ENCODE measurements at places on chromosomes 6 and 20. TPM values are rescaled to one million over a fixed set of nuclear protein-coding genes. Genes with fewer than 3 reads are reported as not detected.

The MTG2 gene
- polyA plus RNA-seq = 26.2 TPM

The GSTA1 gene
- polyA plus RNA-seq = not detected

The COL9A3 gene
- 0.59 TPM for polyA plus RNA-seq

The SAYSD1 gene
- 11.9 TPM for polyA plus RNA-seq

The NKX2-4 gene
- not detected for polyA plus RNA-seq

The TRMT11 gene
- polyA plus RNA-seq = 19.5 TPM

The CPNE5 gene
- polyA plus RNA-seq = 0.02 TPM

The PI16 gene
- polyA plus RNA-seq = 0.67 TPM

The CCM2L gene
- polyA plus RNA-seq = not detected

The OARD1 gene
- 11.7 TPM for polyA plus RNA-seq

The GLYATL3 gene
- polyA plus RNA-seq = not detected

The TFB1M gene
- polyA plus RNA-seq = 18.0 TPM

The RAD21L1 gene
- polyA plus RNA-seq = 0.16 TPM

The DLK2 gene
- 0.50 TPM for polyA plus RNA-seq

The PRELID3B gene
- 66.6 TPM for polyA plus RNA-seq

The OR2B2 gene
- polyA plus RNA-seq = not detected

The LST1 gene
- polyA plus RNA-seq = not detected

The IMPG1 gene
- 0.17 TPM for polyA plus RNA-seq

The PLN gene
- 1.3 TPM for polyA plus RNA-seq

The MOG gene
- not detected for polyA plus RNA-seq

The ADGB gene
- not detected for polyA plus RNA-seq

The TREM1 gene
- 0.25 TPM for polyA plus RNA-seq

The RNF144B gene
- 0.29 TPM for polyA plus RNA-seq

The SASH1 gene
- polyA plus RNA-seq = 44.6 TPM

The E2F1 gene
- 3.5 TPM for polyA plus RNA-seq

The PRDM13 gene
- polyA plus RNA-seq = not detected

The ARMH2 gene
- not detected for polyA plus RNA-seq

The INSM1 gene
- polyA plus RNA-seq = not detected

The HLA-DRB5 gene
- not detected for polyA plus RNA-seq

The MAN1A1 gene
- polyA plus RNA-seq = 39.5 TPM

The CUL7 gene
- polyA plus RNA-seq = 19.7 TPM

The MYH7B gene
- polyA plus RNA-seq = 0.03 TPM

The ADAM33 gene
- polyA plus RNA-seq = 29.4 TPM

The DUSP15 gene
- polyA plus RNA-seq = not detected

The ZNF165 gene
- 0.23 TPM for polyA plus RNA-seq

The ZNF311 gene
- polyA plus RNA-seq = 0.61 TPM

The SLX4IP gene
- polyA plus RNA-seq = 1.6 TPM

The FARS2 gene
- polyA plus RNA-seq = 16.6 TPM

The TULP1 gene
- polyA plus RNA-seq = not detected

The PTCHD4 gene
- 0.57 TPM for polyA plus RNA-seq

The HRH3 gene
- not detected for polyA plus RNA-seq

The SPATA25 gene
- polyA plus RNA-seq = 0.11 TPM

The EBF4 gene
- 0.35 TPM for polyA plus RNA-seq

The GPSM3 gene
- polyA plus RNA-seq = 3.9 TPM

Data from fibroblast of lung (primary cell).